Aorta (tissue), 5 donors: ENCODE measurements at places on chromosomes 3 and 15. TPM values are rescaled to one million over a fixed set of nuclear protein-coding genes. Genes with fewer than 3 reads are reported as not detected.
A peak's percentile ranks its signal among the peaks of the same experiment; 100 is the strongest.

DNA sequence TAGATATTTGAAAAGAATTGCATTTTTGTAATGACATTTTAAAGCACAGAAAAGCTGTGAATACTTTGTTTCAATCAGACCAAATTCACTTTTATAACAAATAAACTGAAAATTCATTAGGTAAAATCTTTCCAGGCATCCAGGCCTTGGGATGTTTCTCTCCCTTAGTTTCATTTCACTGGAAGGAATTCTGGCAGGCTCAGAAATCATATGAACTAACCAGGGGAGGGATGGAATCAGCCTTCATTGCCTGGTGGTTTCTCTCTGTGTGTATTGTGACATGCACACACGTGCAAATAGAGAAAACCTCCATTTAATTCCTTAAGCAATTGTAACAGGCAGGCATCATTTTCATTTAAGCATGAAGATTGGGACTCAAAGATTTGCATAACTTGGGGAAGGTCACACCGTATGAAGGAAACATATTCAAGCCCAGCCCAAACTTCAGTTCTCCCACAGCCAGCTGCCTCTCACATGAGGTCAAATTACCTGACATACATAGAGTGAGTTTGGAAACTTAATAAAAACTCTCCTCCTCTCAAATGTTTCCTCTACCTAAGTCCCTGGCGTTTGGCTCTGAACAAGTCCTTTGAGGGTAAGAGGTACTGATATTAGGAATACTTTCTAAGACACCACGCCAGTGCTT, 376.1 kb upstream of the MCTP2 start:
- no peak overlapping the region for H3K4me3 ChIP-seq
- H3K4me1 ChIP-seq: no peaks in the 10 kb centered on the region
- no peak overlapping the region for H3K27ac ChIP-seq
- no peak for DNase-seq

DNA sequence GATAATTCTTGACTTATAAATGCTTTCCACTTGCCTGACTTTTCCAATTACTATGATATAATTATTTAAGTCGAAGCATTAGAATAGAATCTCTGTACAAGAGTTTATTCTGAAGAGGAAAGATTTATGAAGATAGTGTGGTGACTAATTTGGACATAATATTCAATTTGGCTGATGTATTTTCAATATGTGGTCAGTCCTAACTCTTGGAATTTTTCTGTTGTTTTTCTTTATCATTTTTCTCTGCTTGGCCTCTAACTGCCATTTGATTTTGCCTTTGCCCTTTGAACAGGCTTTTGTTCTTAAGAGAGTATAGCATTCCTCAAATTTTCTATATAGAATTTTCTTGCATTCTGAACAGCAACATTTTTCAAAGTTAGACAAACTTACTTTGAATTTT, 2.6 kb upstream of the MDFIC2 start:
- H3K27me3 ChIP-seq: no peaks in the 10 kb centered on the region
- no peaks in the 10 kb centered on the region for H3K36me3 ChIP-seq
- H3K4me1 ChIP-seq: no peaks in the 10 kb centered on the region
- DNase-seq: no peak
- H3K27ac ChIP-seq: no peak overlapping the region
- H3K4me3 ChIP-seq: no peak overlapping the region

DNA sequence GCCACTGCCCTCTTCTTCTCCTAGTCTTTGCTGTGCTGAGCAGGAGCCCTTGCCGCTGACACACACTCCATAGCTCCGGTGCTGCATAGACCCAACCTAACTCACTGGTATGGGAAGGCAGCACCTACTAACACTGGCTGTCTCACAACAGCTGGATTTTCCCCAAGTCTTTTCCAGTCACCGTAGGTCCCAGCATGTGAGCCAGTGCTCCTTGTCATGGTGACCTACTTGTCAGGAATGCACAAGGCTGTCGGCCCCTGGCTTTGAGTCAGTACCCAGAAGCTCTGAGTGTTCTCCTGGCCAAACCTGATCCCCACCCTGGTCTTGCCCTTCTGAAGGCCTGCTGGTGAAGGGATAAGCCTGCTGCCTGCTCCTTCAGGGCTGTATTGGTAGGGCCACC, 25.7 kb downstream of the AMOTL2 start:
- peak overlapping the region; percentile 69 for H3K27ac ChIP-seq
- no peaks in the 10 kb centered on the region for H3K27me3 ChIP-seq
- H3K4me1 ChIP-seq: no peaks in the 10 kb centered on the region
- H3K36me3 ChIP-seq: peaks cover 2% of the 10 kb centered on the region
- DNase-seq: peak; percentile 89

GRCh38 chr15:58477170-58477569, 45.4 kb downstream of the LIPC start:
- DNase-seq: no peak
- no peaks in the 10 kb centered on the region for H3K36me3 ChIP-seq
- no peaks in the 10 kb centered on the region for H3K4me1 ChIP-seq
- no peaks in the 10 kb centered on the region for H3K27me3 ChIP-seq
- no peak overlapping the region for H3K4me3 ChIP-seq

GRCh38 chr3:60707452-60708020, 543.7 kb downstream of the FHIT start:
- H3K27ac ChIP-seq: no peak overlapping the region
- no peaks in the 10 kb centered on the region for H3K27me3 ChIP-seq
- no peak for DNase-seq
- H3K36me3 ChIP-seq: no peaks in the 10 kb centered on the region

DNA sequence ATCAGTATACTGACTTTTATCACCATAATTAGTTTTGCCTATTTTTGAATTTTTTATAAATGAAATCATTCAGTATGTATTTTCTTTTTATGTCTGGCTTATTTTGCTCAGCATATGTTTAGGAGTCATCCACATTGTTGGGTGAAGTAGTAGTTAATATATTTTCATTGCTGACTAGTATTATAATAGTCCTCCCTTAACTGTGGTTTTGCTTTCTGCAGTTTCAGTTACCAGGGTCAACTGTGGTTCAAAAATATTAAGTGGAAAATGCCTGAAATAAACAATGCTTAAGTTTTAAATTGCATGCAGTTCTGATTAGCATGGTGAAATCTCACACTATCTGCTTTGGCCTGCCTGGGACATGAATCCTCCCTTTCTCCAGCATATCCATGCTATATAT, 39.5 kb upstream of the PRR23C start:
- no peak overlapping the region for H3K27ac ChIP-seq
- H3K27me3 ChIP-seq: no peaks in the 10 kb centered on the region
- no peaks in the 10 kb centered on the region for H3K36me3 ChIP-seq
- no peak overlapping the region for H3K4me3 ChIP-seq
- no peaks in the 10 kb centered on the region for H3K4me1 ChIP-seq

- peaks cover 9% of the 10 kb centered on the region for H3K4me1 ChIP-seq
- DNase-seq: no peak
- H3K4me3 ChIP-seq: no peak overlapping the region
These were observed 5.0 kb downstream of the MASP1 start for GRCh38 chr3:187286467-187287059.

DNA sequence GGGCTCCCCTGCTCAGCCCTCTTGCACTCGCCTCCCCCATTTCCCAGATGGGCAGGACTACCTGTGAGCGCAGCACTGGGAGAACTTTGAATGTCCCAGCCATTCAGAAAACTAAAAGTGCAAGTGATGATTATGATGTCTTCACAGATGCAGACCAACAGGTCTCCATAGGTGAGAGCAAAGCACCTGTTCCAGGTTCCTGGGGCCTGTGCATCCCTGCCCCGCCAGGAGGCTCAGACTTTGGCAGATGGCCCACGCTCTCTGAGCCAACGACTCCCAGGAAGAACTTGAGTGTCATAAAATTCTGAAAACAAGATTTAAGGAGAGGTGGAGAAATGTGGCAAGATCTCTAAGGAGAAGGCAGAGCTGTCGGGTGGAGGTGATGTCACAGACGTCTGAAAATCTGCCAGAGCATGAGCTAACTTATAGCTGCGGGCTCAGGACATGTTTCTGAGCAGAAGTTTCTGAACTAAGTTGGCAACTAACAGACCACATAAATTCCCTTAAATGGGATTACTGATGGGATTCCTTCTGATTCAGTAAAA, 110.8 kb upstream of the IGF1R start:
- H3K27me3 ChIP-seq: no peaks in the 10 kb centered on the region
- no peaks in the 10 kb centered on the region for H3K4me1 ChIP-seq

DNA sequence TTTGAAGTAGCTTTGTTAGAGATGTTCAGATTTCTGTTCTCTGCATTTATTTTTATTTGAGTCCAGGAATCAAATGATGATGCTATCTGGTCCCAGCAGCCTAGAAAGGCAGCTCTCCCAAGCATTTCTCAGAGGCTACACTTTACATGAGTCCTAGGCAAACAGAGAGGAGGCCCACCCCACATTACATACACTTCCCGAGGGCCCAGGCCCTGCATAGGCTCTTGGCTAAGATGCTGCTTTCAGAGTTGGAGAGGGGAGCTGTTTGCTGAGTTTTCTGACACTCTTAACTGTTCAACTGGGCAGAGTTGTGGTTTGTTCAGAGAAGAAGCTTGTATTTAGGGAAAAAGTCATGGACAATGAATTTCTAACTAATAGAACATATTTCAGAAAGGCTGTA, 117.9 kb upstream of the RGMA start:
- no peaks in the 10 kb centered on the region for H3K27me3 ChIP-seq
- no peak overlapping the region for H3K27ac ChIP-seq
- no peaks in the 10 kb centered on the region for H3K4me1 ChIP-seq
- no peak overlapping the region for H3K4me3 ChIP-seq
- no peaks in the 10 kb centered on the region for H3K36me3 ChIP-seq

Gene PLA2G4F
- total RNA-seq: not detected

Gene PP2D1
- total RNA-seq: not detected

Gene SI
- total RNA-seq: not detected

Gene SPATA12
- total RNA-seq: not detected

Gene SNTN
- not detected for total RNA-seq

Gene ZBTB20
- 128 TPM for total RNA-seq

Gene HCLS1
- total RNA-seq: 54.1 TPM

Gene EEF1AKMT4
- total RNA-seq: 1.8 TPM
